HepG2 (cell line): ENCODE measurements at places on chromosomes 11 and 22. TPM values are rescaled to one million over a fixed set of nuclear protein-coding genes. Genes with fewer than 3 reads are reported as not detected.

DNA sequence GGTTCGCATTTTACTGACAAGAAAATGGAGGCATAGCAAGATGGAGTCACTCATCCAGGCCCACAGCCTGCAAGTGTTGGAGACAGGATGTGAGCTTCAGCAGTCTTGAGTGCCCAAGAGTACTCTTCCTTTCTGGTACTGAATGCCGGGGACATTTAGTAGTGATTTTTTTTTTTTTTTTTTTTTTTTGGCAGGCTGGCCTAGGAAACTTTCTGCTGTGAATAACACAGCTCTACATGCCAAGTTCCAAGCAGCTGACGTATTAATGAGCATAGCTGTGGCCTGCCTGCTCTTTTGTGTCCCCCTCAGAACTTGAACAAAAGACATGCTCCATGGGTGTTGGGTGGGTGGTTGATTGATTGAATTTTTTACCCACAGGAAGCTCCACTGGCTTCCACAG is 195.5 kb upstream of the CADM1 start:
- DNase-seq, result no peak

GRCh38 chr11:134901955-134902918 is 490.2 kb upstream of the B3GAT1 start:
- no peak for DNase-seq

GRCh38 chr11:88414981-88415413 is 77.5 kb upstream of the CTSC start:
- DNase-seq, result no peak

DNA sequence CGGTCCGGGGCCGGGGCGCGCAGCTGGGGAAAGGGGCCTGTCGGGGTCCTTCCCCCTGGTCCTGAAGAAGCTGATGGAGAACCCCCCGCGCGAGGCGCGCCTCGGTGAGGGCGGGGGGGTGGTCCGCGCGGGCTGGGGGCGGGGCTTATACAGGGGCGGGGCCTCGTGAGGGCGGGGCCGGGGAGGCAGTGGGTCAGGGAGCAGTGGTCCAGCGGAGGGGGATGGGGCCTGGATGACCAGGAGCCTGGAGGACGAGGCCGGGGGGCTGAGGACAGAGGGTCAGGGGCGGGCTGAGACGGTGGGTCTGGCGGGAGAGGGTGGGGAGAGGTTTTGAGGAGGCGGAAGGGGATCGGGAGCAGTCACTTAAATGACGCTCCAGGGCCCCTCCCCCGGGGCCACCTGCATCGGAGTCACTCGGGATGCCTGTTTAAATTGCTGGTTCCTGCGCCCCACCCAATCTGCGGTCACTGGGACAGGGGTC is 396 bp downstream of the TEF start:
- no peak for DNase-seq

SCUBE1 gene
- under 0.01 TPM in 1 of 2 replicates, not detected in the other for total RNA-seq
